ENCODE measurements at places on chromosomes 4 and X. TPM values are rescaled to one million over a fixed set of nuclear protein-coding genes. Genes with fewer than 3 reads are reported as not detected.

- no peak for DNase-seq
Observed at GRCh38 chr4:2817701-2818350, 24.9 kb downstream of the SH3BP2 start.

- no peak for DNase-seq
Observed at GRCh38 chr4:23630110-23630509, 259.7 kb downstream of the PPARGC1A start.

DNA sequence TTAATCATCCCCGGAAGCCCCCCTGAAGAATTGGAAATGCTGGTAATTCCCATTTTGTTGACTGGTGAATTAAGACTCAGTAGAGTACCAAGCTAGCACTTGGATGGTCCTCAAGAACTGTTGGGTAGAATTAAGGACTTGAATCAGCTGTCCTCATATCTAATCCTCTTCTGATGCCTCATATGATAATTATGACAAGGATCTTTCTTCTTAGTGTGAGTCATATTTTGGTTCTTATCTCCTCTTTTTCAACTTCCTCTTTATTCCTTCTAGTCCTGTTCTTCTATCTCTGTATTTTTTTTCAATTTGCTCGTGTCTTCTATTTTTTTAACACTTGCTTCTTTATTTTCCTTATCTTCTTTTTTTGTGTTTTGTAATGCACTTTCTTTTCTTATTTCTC is 206.3 kb upstream of the ANXA3 start:
- no peak for DNase-seq

- DNase-seq, result no peak
Observed at GRCh38 chr4:25863831-25864418, 1.1 kb upstream of the SEL1L3 start.

GRCh38 chrX:101206471-101206870 is 13.1 kb upstream of the DRP2 start:
- no peak for DNase-seq

- DNase-seq, result no peak
Observed at GRCh38 chr4:146852360-146852759, 93.3 kb downstream of the TTC29 start.

GRCh38 chr4:108313546-108314339 is 145.0 kb upstream of the LEF1 start:
- DNase-seq, result no peak

DNA sequence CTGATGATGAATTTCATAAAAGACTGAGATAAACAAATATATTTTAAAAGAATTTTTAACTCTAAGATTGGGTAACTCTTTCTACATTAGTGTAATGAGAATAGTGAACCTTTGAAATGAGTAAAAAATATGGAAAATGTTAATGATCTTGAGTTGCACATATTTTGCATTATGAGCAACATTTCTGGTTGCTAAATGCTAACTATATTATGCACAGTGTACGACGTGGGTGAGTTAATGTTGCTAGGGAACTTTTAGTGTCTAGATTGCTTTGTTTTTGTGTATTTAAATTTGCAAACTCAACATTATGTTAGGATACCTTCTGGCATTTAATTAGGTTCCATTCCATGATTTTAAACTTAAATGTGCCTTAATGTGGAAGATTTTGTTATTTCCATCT is 612.9 kb upstream of the GALNT7 start:
- DNase-seq, result no peak

DNA sequence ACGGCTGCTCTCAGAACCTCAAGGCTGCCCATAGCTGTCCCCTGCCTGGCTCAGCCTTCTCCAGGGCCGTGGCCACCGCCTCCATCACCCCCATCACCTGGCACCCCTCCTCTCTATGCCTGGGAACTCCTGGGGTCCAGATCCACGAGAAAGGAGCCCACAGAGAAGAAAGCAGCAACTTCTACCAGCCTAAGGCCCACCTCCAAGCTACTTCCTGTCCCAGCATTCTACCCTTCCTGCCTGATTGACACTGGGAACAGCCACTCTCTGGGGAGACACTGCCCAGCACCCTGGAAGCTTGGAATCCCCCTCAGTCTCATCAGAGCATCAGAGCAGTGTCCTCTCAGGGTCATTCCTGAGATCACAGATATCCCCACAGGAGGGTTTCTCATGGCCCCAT is 36.9 kb upstream of the PROM1 start:
- DNase-seq, result no peak

GRCh38 chr4:169231647-169232262 is 39.0 kb downstream of the SH3RF1 start:
- DNase-seq, result no peak

DNA sequence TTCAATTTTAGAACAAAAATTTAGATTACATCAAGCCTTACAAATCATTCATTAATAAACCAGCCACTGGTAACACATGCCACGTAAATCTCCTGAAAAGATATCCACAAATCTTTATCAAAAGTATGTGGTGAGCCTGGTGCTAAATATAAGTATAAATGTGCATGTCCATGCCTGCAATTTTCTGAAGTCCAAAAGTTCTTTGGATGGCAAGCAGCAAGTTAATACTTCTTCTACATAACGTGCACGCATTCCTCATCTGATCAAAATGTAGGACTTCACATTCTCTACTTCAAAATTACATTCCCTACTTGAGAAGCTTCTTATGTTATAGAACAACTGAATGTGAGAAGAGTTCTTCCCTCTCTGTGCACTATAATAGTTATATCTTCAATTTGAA is 49.8 kb downstream of the HHIP start:
- no peak for DNase-seq

GRCh38 chr4:165680821-165681220 is 192.2 kb upstream of the TLL1 start:
- DNase-seq, result no peak

Gene PAGE5
- total RNA-seq, result not detected

Gene RIPPLY1
- total RNA-seq, result not detected

Gene UCP1
- not detected for total RNA-seq

Gene GCNA
- 11.9 TPM for total RNA-seq

Gene TEX13B
- total RNA-seq, result not detected

Gene SNX12
- total RNA-seq, result 27.3 TPM

Gene CTAG2
- not detected for total RNA-seq

Measured in naive thymus-derived CD4-positive, alpha-beta T cell (primary cell).